Substantia nigra (tissue), 51 donors: ENCODE measurements at places on chromosomes 2 and 18.

- DNase-seq: no peak
Measured at GRCh38 chr2:223724861-223725260, 112.5 kb downstream of the AP1S3 start.

DNA sequence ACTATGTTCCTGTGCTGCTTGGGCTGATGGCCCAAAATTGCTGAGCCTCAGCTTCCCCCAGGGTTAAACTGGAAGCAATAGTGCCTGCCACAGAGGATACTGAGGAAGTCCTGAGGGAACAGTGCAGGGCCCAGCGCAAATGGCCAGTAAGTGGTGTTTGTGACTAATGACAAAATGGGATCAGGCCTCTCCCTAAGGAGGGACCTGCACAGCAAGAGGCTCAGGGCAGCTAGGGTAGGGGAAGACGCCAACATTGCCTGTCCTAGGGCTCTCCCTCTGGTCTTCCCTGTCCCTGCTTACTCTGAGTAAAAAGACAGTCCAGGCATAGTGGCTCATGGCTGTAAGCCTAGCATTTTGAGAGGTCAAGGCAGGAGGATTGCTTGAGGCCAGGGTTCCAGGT, 37.8 kb downstream of the INO80C start:
- DNase-seq: no peak

DNA sequence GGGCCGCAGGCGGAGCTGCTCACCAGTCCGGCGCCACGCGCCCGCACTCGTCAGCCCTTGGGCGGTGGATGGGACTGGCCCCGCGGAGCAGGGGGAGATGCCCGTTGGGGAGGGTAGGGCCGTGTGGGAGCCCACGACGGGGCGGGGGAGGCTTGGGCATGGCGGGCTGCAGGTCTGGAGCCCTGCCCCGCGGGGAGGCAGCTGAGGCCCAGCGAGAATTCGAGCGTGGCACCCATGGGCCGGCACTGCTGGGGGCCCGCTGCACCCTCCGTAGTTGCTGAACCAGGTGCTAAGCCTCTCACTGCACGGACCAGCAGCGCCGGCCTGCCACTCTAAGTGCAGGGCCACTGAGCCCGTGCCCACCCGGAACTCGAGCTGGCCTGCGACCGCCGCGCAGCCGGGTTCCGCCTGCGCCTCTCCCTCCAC, 182.4 kb upstream of the ERBB4 start:
- DNase-seq: no peak

DNA sequence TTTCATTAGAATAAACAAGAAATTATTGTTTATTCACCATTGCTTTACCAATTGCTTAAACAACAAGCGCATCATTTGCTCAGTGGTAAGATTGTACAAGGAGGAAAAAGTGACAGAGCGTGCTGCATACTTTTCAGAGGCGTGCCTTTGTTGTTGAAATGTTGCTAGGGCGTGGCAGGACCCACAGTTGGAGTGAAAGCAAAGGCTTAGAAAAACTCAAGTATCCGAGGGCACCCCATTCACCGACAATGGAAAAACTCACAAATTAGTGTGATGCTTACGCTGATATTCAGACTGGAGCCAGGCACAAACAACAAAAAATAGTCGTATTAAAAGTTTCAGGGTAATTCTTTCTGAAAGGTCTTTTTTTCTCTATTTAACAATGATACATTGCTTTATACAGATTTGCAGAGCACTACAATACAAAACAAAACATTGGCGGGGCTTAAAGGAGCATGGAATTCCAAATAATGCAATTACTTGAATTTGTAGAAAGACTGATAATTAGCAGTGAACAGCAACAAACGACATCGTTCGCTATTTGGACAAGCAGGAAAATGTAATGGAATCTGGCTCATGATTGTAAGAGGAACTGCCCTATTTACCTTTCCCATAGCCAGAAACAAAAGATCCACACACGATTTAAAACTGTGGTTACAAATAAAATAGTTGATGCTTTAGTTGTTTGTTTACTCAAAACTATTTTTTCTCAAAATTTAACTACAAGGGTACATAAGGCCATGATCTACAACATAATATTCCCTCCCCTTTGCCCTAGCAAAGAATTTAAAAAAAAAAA, 37.8 kb upstream of the RTTN start:
- no peak for DNase-seq

GRCh38 chr2:177818412-177818811, 254.2 kb downstream of the PDE11A start:
- no peak for DNase-seq
